T-helper 1 cell (primary cell): ENCODE measurements at places on chromosomes 2 and 18.

DNA sequence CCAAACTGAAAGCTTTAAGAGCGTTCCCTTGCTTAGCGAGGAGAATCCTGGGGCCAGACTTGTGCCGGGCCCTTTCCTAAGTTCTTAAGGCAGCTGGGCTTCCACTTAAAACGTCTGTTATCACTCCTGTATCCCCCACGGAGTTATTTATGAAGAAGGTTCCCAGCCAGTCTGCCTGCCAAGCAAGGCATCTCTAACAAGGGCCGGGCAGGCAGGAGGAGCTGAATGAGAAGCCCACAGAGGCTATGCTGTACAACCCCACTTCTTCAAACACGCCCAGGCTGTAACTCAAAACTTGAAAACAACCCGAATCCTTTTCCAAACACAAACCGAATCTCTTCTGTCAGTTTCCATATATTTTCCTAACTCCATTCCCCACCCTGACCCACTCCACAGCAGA is 39.0 kb upstream of the ZFP36L2 start:
- no peak for DNase-seq

- no peak for DNase-seq
Measured at GRCh38 chr18:75211002-75211621, 515 bp downstream of the TSHZ1 start.

DNA sequence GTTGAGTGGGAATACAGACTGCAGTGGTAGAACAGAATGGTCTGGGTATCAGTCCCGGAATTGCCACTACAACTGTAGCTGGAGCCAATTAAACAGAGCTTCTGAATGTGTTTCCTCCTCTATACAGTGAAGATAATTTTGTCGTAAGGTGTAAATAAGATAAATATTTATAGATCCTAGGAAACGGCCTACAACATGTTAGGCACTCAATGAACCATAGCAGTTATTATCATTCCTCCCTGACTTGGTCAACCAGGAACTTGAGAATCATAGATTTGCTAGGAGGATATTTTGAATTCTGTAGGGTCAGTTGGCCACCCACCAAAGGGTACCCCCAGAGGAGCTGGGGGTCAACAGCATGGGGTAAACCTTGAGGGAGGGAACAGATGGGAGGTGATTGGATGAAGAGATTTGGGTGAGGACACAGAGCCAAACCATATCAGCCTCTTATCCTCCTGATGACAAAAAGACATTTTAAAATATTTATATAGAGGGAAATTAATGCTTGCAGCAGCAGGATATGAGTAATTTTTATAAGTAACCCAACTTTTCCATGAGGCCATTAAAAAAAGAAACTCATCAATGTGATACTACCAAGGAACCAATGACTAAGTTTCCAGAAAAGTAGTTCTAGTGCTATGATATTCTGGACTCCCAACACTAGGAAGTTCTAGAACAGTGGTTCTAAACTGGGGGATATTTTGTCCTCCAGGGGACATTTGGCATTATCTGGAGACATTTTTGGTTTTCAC is 4.0 kb downstream of the DHRS9 start:
- no peak for DNase-seq

- DNase-seq = no peak
Measured at GRCh38 chr2:202339071-202339870, 36.9 kb upstream of the BMPR2 start.

DNA sequence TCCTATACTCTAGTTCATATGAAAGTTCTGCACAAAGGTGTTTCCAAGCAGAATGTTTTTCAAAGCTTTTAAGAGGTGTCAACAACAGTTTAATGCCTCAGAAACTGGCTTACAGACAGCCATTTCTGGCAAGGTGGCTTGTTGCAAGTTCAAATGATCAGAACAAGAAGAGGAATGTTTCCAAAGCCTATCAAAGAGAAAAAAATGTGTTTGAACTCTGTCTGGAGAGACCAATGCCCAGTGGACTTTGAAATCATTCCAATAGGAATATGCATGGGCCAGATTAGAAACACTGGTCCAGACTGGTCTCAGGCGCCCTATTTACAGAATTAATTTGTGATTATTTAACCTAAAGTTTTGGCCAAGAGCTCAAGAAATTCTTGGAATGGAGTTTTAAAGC is 106.2 kb downstream of the CPS1 start:
- DNase-seq = no peak

DNA sequence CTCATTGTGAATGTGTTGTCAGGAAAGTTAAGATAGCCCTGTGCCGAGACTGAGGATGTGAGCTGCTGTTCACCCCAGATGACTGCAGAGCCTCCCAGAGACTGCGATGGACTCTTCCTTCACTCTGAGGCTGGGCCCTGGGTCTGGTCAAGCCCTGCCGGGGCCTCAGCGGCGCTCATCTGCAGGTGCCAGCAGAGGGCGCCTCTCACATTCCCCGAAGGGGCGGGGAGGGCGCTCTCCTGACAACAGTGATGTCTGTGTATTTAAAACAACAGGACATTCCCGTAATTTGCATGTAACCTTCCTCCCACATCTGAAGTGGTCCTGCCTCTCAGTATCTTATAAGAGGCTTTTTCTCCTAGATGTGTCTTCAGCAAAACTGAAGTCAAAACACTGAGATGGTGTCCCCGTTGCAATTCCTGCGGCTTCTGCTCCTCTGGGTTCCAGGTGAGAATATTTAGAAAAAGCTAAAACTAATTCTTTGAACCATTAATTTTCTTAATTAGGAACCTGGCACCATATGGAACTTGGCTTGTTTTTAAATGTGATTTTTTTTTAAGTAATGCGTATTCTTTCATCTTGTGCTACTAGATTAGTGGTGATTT is 1377.9 kb downstream of the RPIA start:
- no peak for DNase-seq

DNA sequence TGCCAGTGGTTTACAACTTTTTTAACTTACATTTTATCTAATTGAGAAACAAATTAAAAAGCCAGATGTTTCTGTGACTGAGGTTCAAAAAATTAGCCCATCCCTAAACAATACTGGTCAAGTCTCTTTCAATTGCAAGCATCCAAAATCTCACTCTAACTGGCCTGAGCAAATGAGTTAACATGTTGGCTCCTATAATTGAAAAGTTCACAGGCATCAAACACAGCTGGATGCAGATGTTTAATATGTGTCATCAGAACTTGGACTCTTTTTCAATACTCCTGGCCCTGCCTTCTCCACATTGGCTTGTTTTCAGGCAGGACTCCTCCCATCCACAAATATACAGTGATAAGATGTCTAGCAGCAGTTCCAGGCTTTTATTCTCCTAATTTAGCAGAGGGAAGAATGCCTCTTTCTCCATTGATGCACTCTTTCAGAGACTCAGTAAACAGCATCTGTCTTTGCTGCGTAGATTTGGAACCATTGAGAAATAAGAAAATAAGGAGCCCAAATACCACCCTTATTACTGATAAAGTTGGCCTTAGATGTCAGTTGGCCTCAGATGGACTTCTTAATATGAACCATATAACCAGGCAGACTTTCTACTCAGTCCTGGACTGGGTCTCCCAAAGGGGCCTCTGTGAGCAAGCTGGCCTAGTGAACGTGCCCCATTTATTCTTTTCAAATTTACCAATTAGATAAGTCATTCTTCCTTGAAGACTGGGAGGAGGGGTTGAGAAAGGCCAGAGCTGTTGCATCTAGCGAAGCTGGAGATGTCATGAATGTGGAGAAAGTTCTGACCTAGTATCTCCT is 30.4 kb upstream of the FN1 start:
- no peak for DNase-seq

GRCh38 chr2:46632349-46632748 is 153.0 kb downstream of the TMEM247 start:
- no peak for DNase-seq

- DNase-seq = no peak
Measured at GRCh38 chr18:48314690-48315089, 94.5 kb downstream of the ZBTB7C start.

- DNase-seq = no peak
Measured at GRCh38 chr2:8193146-8193545, 488.7 kb upstream of the ID2 start.

GRCh38 chr18:33729556-33729955 is 151.5 kb downstream of the ASXL3 start:
- no peak for DNase-seq

GRCh38 chr2:108870069-108870644 is 83.6 kb downstream of the CCDC138 start:
- no peak for DNase-seq

GRCh38 chr2:19367326-19367725 is 8.9 kb upstream of the OSR1 start:
- no peak for DNase-seq

DNA sequence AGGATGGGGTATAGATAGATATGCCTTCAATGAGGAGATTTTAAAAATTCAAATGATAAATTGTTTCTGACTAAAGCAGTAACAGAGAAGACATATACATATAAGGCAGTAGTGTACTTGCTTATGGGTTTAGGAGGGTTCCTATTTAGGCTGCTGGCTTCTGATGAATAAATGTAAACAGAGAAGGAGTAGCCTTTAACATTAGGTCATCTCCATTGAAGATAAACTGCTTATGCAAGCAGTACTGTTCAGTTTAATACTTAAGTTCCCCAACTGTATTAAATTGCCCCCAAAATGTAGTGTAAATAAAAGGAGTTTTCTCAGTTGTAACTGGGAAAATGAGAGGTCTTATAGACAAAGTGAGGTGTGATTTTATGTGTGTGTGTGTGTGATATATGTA is 217.7 kb upstream of the TMEFF2 start:
- no peak for DNase-seq
